ENCODE measurements at places on chromosomes 16 and 17.

DNA sequence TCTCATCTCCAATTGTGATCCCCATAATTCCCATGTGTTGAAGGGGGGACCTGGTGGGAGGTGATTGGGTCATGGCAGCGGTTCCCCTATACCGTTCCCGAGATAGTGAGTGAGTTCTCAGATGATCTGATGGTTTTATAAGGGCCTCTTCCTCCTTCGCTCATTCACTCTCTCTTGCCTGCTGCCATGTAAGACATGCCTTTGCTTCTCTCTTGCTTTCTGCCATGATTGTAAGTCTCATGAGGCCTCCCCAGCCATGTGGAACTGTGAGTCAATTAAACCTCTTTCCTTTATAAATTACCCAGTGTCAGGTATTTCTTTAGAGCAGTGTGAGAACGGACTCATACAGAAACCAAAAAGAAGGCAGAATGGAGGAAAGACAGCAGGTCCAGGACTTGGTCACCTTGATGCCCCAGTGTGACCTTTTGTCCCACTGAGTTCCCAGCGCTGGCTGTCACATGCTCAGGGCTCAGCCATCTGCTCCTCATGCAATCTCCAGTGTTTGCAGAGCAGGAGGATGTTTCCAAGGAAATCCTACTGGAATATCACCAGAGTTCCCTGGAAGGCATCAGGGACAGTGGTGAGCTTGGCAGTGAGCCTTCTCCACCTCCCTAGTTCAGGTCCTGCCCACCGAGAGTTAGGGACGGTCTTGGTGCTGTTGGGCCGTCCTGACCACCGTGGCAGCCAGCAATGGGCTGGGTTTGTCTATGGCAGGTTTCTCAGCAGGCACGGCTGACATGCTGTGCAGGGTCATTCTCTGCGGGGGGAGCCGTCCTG lies 96.7 kb downstream of the SEC14L1 start:
- DNase-seq, result no peak

DNA sequence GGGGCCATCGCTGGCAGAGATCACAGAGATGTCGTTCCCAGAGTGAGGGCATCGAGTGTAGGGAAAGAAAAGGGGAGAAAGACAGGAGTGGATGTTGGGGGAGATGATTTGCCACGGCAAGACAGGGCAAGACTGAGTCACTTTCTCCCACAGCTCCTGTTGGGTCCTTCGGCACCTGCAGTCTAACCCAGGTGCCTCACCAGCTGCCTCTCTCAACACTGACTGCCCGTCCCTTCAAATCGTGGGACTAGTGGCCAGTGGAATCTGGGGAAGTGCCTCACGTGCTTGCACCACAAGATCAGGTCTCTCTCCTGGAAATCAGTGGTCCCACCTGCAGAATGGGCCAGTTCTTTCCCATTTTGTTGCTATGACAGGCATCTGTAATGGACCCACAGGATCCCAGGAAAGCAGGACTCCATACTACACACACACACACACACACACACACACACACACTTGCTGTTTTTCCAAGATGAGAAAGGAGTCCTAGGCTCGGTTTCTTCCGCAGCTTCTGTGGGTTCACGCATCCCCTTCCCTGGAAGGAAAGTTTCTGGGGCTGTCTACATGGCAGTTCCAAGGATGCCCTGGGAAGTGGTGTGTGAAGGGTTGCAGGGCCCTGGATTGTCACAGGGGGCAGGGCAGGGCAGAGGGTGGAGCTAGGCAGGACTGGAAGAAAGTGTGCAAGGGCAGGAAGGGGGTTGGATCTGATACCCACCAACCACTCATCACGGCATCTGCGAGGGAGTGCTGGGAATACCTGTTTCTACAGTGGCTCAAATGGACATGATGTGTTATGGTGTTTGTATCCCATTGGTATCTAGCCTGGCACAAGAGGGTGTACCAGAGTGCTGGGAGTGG lies 10.2 kb upstream of the CBX8 start:
- no peak for DNase-seq

DNA sequence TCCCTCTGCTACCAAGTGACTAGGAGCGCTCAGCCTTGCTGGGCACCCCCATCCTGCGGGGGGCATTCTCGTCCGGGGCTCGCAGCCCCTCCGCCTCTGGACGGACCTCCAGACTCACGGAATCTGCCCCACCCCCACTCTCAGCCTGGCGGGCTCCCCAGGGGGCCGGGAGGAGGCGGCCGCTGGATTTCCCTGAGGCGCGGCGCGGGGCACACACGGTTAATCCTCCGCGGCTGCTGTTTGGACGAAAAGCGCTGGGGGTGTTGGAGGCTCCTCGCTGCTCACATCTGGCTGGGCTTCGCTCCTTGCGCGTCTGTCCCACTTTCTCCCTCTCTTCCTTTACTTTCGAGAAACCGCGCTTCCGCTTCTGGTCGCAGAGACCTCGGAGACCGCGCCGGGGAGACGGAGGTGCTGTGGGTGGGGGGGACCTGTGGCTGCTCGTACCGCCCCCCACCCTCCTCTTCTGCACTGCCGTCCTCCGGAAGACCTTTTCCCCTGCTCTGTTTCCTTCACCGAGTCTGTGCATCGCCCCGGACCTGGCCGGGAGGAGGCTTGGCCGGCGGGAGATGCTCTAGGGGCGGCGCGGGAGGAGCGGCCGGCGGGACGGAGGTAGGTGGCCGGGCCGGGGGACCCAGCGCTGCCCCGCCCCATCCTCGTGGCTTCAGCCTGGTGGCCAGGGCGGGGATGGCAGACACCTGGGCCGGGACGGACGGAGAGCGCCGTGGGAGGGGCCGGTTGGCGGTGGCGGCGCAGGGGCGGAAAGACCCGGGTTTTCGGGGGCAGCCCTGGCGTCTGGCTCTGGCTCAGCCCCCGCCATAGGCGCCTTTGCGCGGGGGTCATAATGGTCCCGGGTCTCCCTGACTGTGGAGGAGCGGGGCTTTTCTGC lies at the start of gene C1QTNF1:
TSS of gene C1QTNF1 (plus strand) at position 284 of the 886 bp plus-strand sequence. CDS start 19,800 bp downstream, outside the sequence.
- DNase-seq, result no peak

DNA sequence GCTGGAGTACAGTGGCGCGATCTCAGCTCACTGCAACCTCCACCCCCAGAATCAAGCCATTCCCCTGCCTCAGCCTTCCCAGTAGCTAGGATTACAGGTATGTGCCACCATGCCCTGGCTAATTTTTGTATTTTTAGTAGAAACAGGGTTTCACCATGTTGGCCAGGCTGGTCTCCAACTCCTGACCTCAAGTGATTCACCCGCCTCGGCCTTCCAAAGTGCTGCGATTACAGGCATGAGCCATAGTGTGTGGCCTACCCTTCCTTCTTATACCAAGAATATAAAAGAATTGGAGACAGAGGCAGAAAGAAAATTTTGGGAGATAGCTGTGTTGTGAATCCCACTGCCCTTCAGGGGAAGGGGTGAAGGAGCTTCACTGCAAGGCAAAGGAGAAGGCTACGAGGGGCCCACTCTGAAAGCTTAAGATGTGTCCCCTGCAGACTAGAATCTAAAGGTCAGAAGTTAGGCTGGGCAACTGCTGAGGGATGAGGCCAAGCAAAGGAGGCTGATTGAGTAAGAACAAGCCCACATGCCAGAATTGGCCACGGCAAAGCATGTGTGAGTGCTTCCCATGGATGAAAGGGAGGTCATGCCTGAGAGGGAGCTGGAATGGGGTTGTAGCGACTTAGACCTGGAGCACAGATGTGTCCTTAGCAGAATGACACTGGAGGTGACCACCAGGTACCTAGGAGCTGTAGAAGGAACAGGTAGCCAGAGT lies 8.4 kb upstream of the CRYBA1 start:
- DNase-seq, result peak; percentile 72

Data from brain microvascular endothelial cell (primary cell).